ENCODE measurements at places on chromosomes 1 and 21. TPM values are rescaled to one million over a fixed set of nuclear protein-coding genes. Genes with fewer than 3 reads are reported as not detected.

DNA sequence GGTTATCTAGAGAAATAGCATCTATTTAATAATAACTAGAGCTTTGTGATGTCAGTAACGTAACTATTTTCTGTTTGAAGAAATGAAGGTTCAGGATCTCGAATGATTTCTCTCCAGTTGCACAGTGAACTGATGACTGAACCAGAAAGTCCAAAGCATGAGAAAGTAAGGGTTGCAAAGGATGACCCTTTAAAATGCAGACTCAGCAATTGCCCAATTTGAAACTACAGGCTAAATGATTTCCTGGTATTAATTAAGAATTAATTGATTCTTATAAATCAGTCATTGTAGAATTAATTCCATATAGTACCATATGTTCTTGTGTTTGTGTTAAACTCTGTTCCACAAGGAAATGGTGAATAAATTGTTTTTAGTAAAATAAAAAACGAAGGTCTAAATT is 318.6 kb downstream of the NFIA start:
- DNase-seq = no peak

GRCh38 chr1:85608851-85609250 is 28.3 kb downstream of the CCN1 start:
- no peak for DNase-seq

- DNase-seq = no peak
These were observed 108.1 kb downstream of the ATG4C start for GRCh38 chr1:62891956-62892562.

DNA sequence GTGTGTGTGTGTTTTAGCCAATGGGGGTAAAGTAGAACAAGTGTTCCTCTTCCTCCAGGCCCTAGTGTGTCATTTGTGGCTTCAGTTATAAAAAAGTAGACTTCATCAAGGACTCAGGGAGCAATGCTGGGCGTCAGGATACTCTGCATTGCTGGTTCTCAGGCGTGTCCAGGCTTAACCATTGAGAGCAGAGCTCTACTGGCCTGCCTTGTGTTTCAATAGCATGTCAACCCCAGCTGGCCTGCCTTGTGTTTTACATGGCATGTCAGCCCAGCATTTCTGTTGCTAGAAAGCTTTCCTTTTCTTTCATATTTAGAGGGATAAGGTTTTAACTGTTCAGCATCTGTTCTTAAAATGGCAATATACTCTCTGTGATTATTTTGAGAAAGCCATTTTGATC is 117.6 kb upstream of the TMPRSS15 start:
- DNase-seq = no peak

DNA sequence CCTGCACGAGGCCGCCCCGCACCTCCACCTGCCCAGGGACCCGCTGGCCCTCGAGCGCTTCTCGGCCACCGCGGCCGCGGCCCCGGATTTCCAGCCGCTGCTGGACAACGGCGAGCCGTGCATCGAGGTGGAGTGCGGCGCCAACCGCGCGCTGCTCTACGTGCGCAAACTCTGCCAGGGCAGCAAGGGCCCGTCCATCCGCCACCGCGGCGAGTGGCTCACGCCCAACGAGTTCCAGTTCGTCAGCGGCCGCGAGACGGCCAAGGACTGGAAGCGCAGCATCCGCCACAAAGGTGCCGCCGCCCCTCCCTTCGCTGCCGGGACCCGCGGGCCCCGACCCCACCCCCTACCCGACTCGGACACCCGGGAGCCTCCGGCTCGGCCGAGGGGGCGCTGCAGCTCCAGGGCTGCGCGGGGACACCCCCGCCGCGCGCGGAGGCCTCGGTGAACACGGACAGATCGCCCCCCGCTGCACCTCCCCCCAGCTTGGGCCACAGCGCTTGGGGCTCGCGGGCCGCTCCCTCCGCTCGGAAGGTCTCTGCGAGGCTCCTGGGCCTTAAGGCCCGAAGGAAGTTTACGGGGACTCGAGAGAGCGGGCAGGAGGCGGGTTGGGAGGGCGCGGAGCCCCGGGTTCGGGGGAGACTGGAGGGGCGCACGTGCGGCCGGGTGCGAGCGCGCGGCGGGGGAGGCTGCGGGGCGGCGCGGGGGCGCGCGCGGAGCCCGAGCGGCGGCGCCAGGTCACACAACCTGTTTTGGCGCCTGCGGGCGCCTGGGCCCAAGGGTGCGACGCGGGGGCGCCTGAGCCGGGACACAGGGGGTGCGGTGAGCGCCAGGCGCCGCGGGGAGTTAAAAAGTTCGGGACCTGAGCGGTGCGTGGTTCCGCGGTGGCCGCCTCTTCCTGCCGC is 1.2 kb downstream of the SAMD11 start:
- DNase-seq = no peak

MROH9 gene
- not detected for total RNA-seq

All from Calu3 (cell line).